ENCODE measurements at places on chromosomes 4 and X.

- DNase-seq = no peak
These were observed 12.4 kb upstream of the NAP1L5 start for GRCh38 chr4:88709989-88710388.

DNA sequence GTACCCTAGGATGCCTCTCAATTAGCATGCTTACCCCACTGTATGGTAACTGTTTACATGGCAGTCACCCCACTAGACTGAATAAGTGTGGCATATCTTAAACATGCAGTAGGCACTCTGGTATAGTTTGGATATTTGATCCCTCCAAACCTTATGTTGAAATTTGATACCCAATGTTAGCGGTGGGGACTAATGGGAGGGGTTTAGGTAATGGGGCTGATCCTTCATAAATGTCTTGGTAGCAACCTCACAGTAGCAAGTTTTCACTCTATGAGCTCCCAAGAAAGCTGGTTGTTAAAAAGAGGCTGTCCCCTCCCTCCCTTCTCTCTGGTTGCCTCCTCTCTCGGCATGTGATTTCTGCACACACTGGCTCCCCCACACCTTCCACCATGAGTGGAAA, 10.1 kb downstream of the TMEM150C start:
- no peak for DNase-seq

GRCh38 chrX:5695971-5696370, 532.7 kb downstream of the NLGN4X start:
- DNase-seq = no peak

DNA sequence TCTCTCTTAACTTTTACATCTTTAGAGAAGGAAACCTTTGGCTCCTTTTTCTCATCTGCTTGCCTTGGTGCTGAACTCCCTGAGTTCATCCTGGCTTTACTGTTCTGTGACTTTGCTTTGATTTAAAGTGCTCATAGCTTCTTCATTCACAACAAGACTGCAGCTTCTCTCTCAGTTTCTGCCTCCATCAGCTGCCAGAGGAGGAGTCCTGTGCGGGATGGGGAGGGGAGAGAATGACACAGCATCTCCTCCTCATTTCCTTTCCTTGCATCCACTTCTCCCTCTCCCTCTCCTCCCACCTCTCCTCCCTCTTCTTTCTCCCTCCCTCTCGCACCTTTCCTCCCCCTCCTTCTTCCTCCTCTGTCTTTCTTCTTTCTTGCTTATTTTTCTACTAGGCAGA, 42.0 kb downstream of the CBLL2 start:
- no peak for DNase-seq
